PC-9 (cell line): ENCODE measurements at places on chromosomes 5 and 9.

GRCh38 chr9:36935332-36935731, 98.7 kb downstream of the PAX5 start:
- no peaks in the 10 kb centered on the region for H3K27me3 ChIP-seq
- no peak overlapping the region for H3K4me3 ChIP-seq
- no peak overlapping the region for H3K27ac ChIP-seq
- H3K36me3 ChIP-seq, result no peaks in the 10 kb centered on the region
- H3K4me1 ChIP-seq, result peaks cover 10% of the 10 kb centered on the region; the same call in 1 of the 2 replicates

DNA sequence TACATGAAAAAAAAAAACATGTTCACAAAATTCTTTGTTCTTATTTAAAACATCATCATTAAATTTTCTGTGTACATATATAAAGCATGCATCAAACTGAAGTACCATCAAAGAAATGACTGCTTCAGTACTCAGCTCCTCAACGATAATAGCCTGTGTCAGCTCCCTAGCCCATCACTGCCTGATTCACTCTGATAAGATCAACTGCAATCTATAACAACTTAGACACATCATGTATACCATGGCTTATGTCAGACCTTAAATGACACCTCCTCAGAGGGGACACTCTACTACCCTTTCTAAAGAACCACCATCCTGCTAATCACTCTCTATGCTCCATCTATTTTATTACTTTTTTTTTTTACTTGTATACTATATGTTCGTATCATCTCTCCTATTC, 200.5 kb upstream of the TLE4 start:
- no peak overlapping the region for H3K4me3 ChIP-seq
- DNase-seq, result no peak
- H3K4me1 ChIP-seq, result no peaks in the 10 kb centered on the region
- no peaks in the 10 kb centered on the region for H3K27me3 ChIP-seq
- H3K36me3 ChIP-seq, result no peaks in the 10 kb centered on the region

DNA sequence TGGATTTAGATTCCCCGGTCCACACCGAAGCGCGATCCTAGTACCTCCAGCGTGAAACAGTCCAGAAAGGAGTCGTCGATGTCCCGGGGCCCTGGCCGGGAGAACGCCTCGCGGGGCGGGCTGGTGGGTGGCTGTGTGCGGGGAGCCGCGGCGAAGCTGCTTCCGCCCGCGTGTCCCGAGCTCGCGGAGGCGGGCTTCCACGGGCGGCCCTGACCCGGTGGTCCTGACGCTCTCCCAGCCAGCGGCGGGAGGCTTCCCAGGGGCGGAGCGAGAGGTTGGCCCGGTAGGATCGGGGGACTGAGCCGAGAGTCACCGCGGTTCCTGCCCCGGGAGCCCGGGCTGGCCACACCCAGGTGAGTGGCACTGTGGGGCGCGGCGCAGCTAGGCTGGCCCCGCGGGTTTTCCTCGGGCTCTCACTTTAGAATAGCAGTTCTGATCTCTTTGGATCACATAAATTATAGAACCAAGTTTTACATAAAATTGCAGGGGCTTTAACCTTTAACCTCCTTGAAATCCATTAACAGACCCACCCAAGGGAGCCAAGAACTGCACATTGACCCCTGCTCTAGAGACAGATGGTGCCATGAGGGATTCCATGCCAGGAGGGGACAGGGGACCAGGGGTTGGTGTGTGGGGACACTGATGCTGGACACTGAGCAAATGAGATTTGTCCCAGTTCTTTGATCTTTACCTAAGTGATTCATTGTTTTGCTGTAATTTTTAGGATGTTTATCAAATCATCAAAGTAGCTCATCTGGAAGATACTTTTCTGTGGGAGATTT, 29.2 kb upstream of the IL31RA start:
- H3K27me3 ChIP-seq, result no peaks in the 10 kb centered on the region
- no peak overlapping the region for H3K4me3 ChIP-seq
- H3K36me3 ChIP-seq, result no peaks in the 10 kb centered on the region
- no peaks in the 10 kb centered on the region for H3K4me1 ChIP-seq

DNA sequence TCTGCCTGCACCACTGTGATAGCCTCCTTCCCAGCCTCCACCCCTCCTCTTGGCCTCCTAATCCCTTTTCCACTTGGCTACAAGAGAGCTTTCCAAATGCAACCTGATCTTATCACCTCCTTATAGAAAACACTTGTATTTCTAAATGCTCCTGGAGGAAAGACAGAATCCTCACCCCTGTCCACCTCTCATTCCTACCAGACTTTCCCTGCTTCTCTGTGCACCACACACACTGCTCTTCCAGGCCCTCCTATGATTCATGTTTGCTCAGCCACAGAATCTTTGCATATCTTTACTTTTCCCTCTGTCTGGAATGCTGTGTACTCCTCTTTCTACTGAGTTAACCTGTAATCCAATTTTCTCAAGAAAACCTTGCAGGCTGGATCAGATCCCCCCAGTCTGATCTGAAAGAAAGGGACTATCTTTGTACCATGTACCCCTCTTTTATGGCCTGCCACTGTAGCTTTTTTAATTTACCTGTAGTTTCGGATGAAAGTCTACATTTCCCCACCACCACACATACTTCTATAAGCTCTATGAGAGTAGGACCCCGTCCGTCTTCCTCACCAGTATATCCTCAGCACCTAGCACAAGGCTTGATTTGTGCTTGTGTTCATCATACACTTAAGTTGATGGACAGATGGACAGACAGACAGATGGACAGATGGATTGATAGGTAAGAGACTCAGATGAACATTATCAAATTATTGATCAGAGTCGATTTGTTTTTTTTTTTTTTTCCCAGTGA, 95.3 kb downstream of the GALNT10 start:
- H3K27me3 ChIP-seq, result no peaks in the 10 kb centered on the region
- peak overlapping the region; percentile 71 for H3K27ac ChIP-seq
- peak; percentile 61 for DNase-seq
- H3K4me1 ChIP-seq, result peaks cover 64% of the 10 kb centered on the region

- peaks cover 10% of the 10 kb centered on the region; the same call in 1 of the 2 replicates for H3K4me1 ChIP-seq
- H3K27ac ChIP-seq, result no peak overlapping the region
- H3K36me3 ChIP-seq, result no peaks in the 10 kb centered on the region
- no peak overlapping the region for H3K4me3 ChIP-seq
- no peaks in the 10 kb centered on the region for H3K27me3 ChIP-seq
Measured at GRCh38 chr9:127036437-127036836, 86.0 kb downstream of the ANGPTL2 start.

DNA sequence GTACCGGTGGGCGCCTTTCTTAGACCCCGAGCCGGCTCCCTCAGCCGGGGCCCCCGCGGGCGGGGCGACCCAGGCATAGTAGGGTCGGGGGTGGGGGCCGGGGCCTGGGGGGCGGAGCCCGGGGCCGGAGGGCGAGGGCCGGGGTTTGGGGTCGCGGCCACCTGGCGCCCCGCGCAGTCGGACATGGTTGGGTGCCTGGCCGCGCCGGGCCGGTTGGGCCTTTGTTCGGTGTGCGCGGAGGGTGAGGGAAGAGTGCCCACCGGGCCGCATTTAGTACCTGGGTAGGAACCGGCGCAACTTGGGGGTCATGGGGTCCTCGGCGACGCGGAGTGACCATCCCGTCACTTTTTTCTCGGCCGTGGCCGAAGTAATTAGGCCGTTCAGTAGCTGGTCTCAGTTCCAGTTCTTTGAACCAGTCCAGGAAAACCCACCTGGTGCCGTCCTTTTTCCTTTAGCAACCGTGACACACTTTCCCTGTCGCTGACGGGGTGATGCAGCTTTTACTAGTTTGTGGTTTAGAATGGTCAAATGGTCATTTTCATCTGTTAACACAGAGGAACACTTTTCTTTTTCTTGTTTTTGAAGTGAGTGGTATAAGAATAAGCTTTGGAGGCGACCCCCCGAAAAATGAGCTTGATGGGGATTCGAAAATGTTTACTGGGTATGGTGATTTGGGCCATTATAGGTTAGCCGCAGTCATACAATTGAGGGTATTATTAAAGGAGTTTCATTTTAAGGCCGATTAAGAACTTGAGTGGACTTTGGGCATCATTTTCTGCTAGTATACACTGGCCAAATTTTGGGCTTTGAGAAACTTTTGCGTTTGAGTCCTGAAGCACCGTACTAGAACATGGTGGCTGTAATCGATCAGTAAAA, 589 bp downstream of the CKS2 start:
- no peak for DNase-seq
- no peaks in the 10 kb centered on the region for H3K27me3 ChIP-seq
- H3K36me3 ChIP-seq, result peaks cover 27% of the 10 kb centered on the region
- peak overlapping the region; percentile 91 for H3K4me3 ChIP-seq

DNA sequence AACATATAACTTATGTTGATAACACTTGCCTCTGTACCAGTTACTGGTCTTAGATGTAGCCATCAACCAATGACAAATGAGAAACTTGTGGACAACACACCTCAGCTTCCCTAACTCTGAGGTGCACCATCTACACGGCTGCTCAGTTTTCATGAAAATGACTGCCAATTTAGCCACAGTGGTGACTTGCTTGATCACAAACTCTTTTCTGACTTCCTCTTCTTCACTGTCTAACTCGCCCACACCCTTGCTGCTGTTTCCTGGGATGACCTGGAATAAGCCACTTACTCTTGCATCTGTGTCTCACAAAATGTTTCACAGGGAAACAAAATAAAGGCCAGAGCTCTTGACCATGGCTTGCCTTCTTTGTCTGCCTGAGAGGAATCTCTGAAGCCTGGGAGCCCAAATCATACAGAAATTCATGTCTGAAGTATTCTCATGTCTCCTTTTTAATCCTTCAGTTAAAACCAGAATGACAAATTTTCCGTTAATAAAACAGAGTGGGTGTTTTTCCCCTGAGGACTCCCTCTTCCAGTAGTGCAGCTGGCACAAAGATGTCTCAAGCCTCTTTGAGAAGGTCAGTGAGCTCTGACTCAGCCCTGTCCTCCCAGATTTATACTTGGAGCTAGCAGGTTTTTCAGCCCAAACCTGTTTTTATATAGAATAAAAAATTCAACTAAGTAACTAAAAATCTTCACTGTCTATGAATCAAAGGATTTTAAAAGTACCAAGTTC, 126.5 kb upstream of the PAM start:
- H3K36me3 ChIP-seq, result no peaks in the 10 kb centered on the region
- no peaks in the 10 kb centered on the region for H3K27me3 ChIP-seq
- no peak overlapping the region for H3K4me3 ChIP-seq

- no peaks in the 10 kb centered on the region for H3K4me1 ChIP-seq
- no peaks in the 10 kb centered on the region for H3K36me3 ChIP-seq
- no peak for DNase-seq
- no peak overlapping the region for H3K4me3 ChIP-seq
Measured at GRCh38 chr9:20473515-20474013, 148.7 kb downstream of the MLLT3 start.

DNA sequence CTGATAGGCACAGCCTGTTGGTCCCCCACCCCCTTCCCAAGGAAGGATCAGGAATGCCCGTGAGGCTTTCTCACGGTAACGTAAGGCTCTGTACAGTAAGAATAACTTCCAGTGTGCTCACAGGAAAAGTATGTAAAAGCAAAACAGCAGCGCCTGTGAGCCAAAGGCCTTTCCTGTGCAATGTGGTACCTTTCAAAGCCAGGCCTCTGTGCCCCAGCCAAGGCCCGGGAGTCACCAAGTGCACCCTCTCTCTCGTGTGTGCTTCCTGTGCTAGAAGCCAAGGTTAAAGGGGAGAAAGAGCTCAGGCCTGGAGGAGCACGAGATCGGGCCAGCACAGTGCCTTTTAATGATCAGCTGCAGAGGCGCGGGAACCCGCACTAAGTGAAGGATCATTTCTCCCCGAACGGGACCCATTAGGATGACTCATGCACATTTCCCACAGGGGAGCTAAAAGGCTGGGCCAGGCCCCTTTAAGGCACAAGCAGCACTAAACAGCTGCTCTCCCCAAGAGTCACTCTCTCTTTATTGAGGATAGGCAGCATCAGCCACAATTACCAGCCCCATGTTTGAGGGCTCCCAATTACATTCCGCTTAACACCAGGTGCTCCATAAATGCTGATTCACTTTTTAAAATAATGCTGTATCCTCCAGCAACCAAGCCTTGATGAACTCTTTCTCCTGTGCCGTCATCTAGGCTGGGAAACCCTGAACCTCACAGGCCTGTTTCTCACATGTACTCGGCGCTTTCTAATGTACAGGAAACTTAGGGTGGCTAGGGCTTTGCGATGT, 42.8 kb downstream of the SHB start:
- H3K27ac ChIP-seq, result peak overlapping the region; percentile 93
- H3K27me3 ChIP-seq, result no peaks in the 10 kb centered on the region
- peak overlapping the region; percentile 28; the same call in 1 of the 2 replicates for H3K4me3 ChIP-seq
- no peaks in the 10 kb centered on the region for H3K36me3 ChIP-seq
